ENCODE measurements at places on chromosomes 1 and 21. TPM values are rescaled to one million over a fixed set of nuclear protein-coding genes. Genes with fewer than 3 reads are reported as not detected.
A peak's percentile ranks its signal among the peaks of the same experiment; 100 is the strongest.

The GPR153 gene
- total RNA-seq, result 3.7 TPM

The CYP4X1 gene
- 0.24 TPM for total RNA-seq

The A3GALT2 gene
- not detected for total RNA-seq

The HSD3B1 gene
- total RNA-seq, result 2.8 TPM

GRCh38 chr1:20143318-20143717 lies 4.2 kb downstream of the PLA2G2F start:
- DNase-seq, result no peak

DNA sequence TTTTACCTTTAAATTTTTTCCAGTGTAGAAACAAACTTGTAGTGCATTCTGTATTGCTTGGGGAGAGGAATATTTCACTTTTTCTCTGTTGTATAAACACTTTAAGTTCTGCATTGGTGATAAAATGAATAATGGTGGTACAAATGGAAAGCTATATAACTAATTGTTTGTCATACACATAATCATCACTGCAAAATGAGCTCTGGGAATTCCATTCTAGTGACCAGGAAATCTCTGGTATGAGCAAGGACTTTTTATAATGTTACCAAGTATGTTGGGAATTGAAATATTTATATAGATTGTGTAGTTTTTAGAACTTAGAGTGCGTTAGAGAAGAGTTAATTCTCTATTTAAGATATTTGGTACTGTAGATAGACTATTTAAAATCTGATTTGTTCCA lies 5.0 kb upstream of the FMN2 start:
- DNase-seq, result peak; percentile 48
